GM13977 (cell line): ENCODE measurements at places on chromosomes 7 and 10.

DNA sequence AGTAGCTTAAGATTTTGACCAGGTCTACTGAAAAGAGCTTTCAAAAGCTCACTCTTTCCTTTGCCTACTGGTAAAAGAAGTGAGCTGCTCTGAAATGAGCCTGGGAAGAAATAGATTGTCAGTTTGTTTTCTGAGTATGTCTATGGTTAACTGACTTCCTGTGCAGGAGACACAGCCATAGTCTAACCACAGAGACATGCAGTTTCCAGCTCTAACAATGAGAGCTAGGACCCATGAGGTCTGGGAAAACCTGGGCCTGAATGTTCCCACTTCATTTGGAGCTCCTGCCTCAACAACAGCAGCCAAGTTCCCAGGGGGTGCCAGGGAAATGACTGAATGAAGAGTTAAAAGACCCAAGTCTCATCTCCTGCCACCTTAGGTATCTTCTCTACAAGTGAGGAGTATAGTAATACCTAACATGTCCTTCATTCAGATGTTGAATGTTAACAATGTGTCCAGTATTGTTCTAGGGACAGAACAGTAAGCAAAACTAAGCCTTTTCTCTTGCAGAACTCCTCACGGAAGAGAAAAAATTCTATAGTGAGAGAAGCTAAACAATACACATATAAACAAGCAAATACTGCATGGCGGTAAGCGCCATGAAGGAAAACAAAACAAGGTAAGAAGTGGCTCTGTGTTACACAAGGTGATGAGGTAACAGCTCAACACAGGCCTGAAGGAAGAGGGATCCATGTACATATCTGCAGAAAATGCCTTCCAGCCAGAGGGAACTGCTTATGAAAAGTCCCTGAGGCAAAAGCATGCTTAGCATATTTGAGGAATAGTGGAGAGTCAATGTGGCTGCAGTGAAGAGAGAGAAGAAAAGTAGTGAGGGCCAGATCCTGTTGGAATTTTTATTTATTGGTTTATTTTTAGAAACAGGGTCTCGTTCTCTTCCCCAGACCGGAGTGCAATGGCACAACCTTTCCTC lies 26.4 kb upstream of the ANKRD1 start:
- DNase-seq, result peak; percentile 21

DNA sequence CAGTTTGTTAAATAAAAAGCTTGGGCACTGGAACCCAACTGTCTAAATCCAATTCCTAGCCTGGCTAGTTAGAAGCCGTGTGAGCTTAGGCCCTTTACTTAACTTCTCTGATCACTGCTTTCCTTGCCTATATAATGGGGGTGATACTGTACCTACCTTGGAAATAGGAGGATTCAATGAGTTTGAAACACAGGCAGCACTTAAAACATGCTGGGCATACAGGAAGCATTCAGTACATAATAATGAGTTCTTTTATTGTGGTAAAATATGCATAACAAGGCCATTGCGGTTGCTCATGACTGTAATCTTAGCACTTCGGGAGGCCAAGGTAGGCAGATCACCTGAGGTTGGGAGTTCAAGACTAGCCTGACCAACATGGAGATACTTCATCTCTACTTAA lies 47.4 kb upstream of the SEPHS1 start:
- DNase-seq, result no peak

- DNase-seq, result no peak
Observed at GRCh38 chr10:129655679-129656031, 188.6 kb downstream of the MGMT start.

DNA sequence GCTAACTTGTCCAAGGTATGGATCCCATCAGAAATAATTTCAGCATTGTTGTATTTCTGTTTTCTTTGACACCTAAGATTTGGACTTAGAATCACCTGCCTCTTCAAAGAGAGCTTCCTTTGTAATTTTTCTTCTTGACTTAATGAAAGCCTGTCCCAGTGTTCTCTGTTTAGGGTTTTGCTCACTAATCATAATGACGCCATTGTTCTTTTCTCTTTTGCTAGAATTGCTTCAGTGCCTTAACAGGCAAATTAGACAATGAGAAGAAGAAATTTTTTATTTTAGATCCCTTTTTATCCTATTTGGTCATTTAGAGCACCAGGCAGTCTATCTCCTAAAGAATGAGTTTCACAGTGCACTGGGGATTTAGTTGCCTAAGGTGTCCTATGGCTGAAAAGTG lies 128.5 kb downstream of the SND1 start:
- DNase-seq, result no peak

DNA sequence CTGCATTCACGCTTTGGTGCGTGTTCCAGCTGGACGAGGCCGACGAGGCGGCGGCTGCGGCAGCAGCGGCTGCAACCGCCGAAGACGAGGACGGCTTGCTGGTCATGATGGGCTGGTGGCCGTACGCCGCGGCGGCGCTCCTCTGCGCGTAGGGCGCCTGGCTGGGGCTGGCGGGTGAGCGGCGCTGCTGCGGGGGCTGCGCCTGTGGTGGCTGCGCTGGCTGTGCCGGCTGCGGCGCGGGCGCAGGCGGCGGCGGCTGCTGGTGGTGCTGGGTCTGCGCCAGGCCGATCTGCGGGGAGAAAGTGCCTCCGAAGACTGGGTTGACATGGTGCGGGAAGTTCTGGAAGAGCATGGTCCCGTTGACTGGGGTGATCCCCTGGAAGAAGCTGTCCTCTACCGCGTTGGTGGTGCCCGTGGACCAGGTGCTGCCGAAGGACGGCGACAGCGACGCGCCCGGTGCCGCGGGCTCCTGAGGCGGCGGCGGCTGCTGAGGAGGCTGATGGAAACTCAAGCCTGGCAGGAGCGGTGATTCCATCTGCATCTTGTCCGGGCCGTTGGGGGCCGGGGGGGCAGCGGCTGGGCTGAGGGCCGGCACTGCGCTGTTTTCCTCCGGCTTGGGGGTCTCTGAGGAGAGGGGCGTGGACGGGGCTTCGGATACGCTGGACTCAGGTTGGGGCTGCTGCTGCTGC lies 51.1 kb downstream of the CPEB3 start:
- peak; percentile 64 for DNase-seq

DNA sequence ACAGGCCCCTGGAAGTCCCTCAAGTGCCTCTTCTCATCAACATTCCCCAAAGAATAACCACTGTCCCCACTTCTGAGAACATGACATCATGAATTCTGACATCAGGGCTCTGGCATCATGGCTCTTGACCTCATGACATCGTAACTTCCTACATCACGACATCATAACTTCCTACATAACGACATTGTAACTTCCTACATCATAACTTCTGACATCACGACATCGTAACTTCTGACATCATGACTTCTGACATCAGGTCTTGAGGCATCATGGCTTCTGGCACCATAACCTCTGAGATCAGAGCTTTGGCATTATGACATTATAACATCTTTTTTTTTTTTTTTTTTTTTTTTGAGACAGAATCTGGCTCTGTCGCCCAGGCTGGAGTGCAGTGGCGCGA lies 66.7 kb upstream of the FAM20C start:
- DNase-seq, result no peak

GRCh38 chr7:25923741-25924460 lies 228.1 kb upstream of the NFE2L3 start:
- DNase-seq, result no peak

GRCh38 chr7:64574540-64575099 lies 11.7 kb upstream of the ZNF680 start:
- DNase-seq, result no peak
